ENCODE measurements at places on chromosomes 1 and 21.

- no peak for DNase-seq
These were observed 48.0 kb downstream of the PDE4B start for GRCh38 chr1:65840683-65841082.

DNA sequence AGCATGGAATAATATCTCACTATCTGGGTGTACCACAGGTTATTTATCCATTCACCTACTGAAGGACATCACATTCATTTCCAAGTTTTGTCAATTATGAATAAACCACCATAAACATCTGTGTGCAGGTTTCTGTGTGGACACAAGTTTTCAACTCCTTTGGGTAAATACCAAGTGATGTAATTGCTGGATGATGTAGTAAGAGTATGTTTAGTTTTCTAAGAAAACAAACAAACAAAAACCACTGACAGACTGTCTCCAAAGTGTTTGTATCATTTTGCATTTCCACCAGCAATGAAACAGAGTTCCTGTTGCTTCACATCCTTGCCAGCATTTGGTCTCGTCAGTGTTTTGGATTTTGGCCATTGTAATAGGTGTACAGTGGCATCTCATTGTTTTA lies 435.7 kb upstream of the PROX1 start:
- no peak for DNase-seq

DNA sequence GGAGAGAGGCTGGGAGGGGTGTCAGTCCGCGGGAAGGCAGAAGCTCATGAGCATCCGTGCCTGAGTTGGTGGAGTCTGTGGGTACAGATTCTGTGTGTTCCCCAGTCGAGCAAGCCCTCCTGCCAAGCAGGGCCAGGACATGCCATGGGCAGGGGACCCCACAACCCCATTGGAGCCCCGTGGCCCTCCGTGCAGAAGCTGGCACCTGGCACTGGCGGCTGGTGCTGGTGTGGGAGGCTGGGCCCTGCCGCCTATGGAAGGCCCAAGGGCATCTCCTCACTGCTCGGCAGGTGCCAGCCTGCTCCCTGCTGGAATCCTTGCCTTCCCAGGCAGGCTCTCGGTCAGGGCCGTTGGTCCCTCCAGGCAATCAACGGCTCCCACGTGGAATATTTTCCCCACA lies 73.7 kb downstream of the UBE2T start:
- DNase-seq: no peak

- DNase-seq: no peak
These were observed 24.6 kb upstream of the CGN start for GRCh38 chr1:151486557-151486956.

- DNase-seq: no peak
These were observed 528.9 kb downstream of the OMA1 start for GRCh38 chr1:58017641-58018040.

DNA sequence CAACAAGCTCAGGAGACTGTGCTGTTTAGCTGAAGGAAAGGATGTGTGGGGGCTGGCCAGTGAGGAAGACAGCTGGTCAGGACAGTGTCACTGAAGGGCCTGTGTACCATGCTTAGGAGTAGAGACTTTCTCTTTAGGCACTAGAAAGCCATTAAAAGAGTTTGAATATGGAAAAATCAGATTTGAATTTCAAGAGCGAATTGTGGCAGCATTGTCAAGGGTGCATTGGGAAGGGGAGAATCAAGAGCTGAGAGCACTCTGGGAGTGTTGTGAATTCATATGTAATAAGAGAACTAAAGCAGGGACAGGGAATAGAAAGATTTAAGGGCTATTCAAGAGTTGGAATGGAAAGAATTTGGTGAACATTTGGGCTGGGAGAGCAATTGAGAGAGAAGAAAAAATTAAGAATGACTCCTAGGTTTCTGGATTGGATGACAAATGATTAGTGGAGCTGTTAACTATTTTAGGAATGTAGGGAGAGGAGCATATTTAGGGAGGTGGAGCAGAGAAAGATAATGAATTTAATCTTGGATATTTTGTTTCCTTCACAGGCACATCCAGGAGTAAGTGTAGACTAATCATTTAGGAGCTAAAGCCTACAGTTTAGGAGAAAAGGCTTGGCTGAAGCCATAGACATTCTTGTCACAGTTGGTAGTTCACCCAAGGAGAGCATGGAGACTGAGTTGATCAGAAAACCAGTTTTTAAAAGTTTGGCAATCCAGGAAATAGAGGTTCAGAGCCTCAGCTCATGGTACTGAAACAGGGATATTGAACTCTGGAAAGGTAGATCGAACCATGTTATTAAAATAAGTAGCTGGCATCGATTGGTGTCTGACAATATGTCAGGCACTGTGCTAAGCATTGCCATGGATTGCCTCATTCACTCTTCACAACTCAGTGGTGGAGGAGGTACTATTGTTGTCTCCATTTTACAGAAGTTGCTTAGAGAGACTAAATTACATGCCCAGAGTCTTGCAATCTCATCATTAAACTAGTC lies 23.1 kb upstream of the TOR3A start:
- no peak for DNase-seq

DNA sequence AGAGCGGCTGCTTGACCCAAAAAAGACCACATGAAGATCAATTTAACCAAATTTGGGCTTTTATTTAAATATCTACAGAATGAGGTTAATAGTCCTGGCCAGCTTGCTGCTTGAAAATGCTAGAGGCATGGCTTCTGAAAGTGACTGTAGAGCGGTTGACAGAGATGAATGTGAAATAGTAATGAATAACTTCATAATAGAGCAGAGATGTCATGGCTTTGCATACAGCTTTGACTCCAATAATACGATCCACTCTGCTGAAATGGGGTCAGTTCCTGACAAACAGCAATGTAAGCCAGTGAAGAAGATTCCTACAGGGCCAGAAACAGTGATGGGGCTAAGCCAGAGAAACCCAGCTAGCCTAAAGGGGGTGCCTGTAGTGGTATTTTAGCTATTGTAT lies 183.8 kb downstream of the PBX1 start:
- no peak for DNase-seq

DNA sequence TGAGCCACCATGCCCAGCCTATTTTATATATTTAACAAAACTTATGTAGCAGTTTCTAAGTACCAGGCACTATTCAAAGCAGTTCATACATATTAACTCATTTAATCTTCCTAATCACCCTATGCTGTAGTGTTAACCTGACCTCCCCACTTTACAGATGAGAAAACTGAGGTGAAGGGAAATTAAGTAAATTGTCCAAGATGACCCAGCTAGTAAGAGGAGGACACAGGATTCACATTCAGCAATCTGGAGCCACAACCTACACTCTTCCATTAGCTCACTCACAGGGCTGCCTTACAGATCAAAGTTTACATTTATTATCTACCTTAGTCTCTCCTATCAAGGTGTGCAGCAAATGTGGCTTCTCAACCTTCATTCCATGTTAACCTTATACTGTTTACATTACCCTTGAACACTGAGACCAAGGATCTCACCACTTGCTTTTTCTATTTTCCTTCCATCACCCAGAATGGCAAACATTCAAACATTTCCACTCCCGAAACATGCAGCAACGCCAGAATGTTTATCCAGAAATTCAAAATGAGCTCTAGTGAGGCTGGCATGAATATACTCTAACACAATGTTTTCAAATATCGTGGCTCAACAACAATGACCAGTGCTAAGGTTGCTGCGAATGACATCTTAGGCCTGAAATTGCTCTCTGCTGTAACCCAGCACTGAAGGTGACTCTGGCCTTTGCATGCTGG lies 24.5 kb downstream of the HIVEP3 start:
- DNase-seq: no peak

- no peak for DNase-seq
These were observed 15.6 kb downstream of the TMPRSS15 start for GRCh38 chr21:18387994-18388393.

GRCh38 chr21:15638856-15639549 lies 90.8 kb upstream of the USP25 start:
- DNase-seq: peak; percentile 46

- DNase-seq: no peak
These were observed 107.9 kb upstream of the PALMD start for GRCh38 chr1:99537886-99538617.

- DNase-seq: no peak
These were observed 17.2 kb downstream of the DAP3 start for GRCh38 chr1:155706139-155706538.

GRCh38 chr1:216448011-216448510 lies 24.8 kb upstream of the USH2A start:
- no peak for DNase-seq

DNA sequence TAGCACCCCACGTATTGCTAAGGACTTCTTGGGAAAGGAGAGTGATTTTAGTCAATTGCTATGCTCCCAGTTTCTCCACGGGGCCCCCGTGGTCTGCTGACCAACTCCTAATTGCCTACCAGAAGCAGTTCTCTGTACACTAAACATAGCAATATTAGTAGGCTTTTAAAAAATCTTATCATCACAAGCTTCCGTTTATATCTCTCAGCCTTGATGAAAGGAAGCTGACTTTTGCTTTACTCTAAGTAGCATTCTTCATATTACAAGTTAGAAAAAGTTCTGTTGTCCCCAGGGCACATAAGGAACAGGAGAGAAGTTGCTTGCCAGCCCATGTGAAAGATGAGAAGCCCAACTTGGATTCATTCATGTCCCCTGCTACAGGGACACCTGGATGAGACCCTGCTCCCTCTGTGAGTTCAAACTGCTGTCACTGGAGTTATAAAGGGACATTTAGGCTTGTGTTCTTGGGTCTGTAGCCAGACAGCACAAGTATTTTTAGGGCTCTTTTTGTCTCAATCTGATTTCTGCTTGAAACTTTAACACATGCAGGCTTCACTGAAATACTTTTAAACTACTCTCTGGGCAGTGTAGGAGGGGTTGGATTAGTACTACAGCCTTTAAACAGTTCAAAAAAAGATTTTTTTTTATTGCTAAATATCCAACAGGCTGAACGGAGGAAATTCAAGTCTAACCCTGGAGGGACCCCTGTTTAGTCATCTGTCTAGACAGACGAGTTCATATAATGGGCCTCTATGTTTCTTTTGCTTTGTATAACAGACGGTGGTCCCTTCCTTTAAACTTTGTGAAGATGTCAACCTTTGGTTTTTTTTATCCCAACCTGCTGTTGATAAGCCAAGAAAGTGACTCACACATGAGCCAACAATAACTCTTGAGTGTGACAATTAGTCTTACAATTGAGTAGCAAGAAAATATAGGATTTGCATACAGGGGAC lies 29.5 kb downstream of the TGFB2 start:
- DNase-seq: no peak

GRCh38 chr1:202967684-202968281 lies 726 bp upstream of the CYB5R1 start:
- DNase-seq: no peak

Measured in LNCaP clone FGC (cell line).